ENCODE measurements at places on chromosomes 16 and 17.

DNA sequence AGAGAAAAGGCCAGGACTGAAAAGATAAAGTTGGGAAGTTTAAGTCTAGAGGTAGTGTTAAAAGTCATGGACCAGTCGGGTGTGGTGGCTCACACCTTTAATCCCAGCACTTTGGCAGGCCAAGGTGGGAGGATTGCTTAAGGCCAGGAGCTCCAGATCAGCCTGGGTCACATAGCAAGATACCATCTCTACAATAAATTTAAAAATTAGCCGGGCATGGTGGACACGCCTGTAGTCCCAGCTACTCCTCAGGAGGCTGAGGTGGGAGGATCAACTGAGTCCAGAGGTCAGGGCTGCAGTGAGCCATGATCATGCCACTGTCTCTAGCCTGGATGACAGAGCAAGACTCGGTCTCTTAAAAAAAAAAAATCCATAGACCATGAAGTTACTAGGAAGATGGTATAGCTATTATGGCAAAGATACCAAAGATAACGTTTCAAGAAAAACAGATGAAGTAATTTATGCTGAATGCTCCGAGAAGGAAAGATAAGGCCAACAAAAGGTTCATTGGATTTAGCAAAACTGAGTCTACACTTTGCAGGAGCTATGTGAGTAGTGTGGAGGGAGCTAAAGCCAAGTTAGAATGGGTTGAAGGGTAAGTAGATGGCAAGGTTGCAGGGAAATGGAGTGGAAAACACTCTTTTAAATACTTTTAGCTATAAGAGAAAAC lies 11.7 kb downstream of the TRIM37 start:
- no peak for DNase-seq

DNA sequence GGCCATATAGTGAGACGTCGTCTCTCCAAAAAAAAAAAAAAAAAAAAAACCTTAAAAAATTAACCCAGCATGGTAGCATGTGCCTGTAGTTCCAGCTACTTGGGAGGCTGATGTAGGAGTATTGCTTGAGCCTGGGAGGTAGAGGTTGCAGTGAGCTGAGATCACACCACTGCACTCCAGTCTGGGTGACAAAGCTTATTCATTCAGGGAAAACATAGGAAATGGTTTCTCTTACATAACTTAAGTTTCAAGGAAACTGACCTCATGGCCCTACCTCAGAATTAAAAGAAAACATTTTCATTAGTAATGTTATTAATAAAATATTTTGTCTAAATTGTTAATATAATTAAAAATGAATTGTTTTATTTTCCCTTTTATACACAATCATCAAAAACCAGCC lies 31.4 kb downstream of the COG1 start:
- no peak for DNase-seq

DNA sequence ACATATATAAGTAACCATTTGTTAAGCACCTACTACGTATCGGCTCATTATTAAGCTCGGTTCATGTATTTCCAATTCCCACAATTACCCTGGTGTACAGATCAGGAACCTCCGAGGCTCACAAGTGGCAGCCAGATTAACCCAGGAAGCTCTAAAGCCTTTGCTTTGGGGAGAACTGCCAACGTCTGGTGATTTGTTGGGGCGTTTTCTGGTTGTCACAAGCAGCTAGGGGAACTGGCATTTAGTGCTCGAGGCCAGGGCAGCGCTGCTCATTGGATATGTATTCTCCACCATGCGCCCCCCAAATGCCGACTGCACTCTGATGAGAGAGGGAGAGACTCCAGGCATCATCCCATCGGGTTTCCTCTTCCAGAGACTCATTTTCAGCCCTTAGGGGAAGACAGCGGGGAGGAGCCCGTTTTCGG lies 541 bp downstream of the ZNF18 start:
- DNase-seq = no peak

GRCh38 chr16:12390644-12391043 lies 413.0 kb downstream of the CPPED1 start:
- DNase-seq = no peak

DNA sequence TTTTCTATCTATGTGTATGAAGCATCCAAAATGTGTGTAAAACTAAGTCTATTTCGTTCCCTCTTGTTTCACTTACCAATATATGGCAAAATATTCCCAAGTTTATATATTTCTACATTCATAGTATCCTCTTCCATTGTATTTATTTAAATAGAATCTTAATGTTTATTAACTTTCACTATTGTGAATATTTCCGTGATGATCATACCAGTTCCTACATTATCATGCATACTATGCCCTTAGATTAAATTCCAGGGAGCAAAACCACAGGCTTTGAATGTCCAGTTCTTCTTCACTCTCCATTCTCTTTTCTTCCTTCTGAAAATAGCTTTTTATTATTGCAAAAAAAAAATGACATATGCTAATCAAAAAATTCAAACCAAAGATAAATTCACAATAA lies 4.0 kb downstream of the MAP2K6 start:
- DNase-seq = no peak

DNA sequence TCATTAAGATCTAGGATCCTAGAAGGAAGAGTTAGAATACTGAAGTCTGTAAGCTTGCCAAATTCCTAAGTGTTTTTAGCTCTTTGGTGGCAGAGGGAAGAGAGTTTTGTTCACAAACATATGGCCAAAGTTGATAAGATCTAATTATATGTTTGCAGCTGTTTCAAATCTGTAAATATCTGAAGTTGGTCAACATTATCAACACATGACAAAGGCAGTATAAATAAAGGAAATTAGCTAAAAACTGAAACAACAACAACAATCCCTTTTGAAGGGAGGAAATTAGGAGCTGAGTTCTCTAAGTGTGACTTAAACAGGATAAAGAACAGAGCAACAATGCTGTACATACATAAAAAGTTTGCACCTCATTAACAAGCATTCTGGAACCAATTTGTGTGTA lies 208.7 kb downstream of the KCNJ2 start:
- DNase-seq = no peak

DNA sequence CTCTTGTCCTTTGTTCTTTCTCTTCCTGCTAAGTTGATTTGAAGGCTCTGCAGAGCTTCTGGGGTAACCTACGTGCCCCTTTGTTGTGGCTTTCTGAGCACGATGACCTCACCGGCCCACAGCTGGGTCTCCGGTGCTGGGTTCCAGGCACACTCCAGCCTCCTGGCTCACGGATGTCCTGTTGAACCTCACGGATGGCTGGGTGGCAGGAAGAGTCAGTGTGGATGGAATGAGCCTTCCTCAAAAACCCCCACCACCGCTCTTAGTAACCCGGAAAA lies 116.0 kb downstream of the SOCS1 start:
- peak; percentile 22 for DNase-seq

DNA sequence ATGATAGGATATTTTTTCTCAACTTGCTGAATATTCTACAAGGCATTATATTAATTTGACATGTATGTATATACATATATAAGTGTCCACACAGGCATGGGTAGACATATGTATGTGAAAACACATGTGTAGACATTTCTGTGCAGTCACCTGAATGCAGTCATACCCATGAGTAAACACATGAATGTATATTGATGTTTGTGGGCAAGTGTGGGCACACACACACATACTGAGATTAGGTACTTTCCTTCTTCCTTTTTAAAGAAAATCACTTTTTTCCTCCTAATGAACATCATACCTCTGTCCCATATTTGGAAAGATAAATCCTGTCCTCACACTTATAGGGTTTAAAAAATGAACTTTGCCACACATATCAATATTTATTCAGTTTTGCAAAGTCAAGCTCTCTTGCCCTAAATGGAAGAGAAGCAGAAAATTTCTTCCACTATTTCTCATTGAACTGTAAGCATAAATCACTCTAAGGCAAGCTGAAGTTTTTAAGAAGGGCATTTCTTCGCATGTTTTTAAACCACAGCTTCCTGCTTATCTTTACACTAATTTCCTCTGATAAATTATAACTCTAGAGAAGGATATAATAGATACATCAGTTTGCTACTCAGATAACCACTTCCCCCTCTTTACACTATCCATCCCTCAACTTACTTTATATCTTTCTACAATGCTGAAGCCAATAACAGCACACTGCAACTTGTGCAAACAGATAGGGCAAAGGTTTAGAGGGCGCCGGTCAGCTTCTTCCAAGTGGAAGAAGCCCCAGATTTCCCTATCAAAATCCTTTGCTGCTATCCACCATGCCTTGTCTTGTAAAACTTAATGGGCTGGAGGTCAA lies 49.6 kb upstream of the LRRC37A3 start:
- no peak for DNase-seq

GRCh38 chr16:12951392-12951791 lies 50.0 kb downstream of the SHISA9 start:
- DNase-seq = no peak

GRCh38 chr16:64865069-64865696 lies 256.7 kb downstream of the CDH11 start:
- DNase-seq = no peak

- DNase-seq = no peak
Observed at GRCh38 chr16:55503726-55504550, 4.9 kb upstream of the LPCAT2 start.

- no peak for DNase-seq
Observed at GRCh38 chr16:5922686-5923085, 825.1 kb upstream of the EEF2KMT start.

GRCh38 chr17:58576679-58577367 lies 62.4 kb upstream of the MTMR4 start:
- no peak for DNase-seq

DNA sequence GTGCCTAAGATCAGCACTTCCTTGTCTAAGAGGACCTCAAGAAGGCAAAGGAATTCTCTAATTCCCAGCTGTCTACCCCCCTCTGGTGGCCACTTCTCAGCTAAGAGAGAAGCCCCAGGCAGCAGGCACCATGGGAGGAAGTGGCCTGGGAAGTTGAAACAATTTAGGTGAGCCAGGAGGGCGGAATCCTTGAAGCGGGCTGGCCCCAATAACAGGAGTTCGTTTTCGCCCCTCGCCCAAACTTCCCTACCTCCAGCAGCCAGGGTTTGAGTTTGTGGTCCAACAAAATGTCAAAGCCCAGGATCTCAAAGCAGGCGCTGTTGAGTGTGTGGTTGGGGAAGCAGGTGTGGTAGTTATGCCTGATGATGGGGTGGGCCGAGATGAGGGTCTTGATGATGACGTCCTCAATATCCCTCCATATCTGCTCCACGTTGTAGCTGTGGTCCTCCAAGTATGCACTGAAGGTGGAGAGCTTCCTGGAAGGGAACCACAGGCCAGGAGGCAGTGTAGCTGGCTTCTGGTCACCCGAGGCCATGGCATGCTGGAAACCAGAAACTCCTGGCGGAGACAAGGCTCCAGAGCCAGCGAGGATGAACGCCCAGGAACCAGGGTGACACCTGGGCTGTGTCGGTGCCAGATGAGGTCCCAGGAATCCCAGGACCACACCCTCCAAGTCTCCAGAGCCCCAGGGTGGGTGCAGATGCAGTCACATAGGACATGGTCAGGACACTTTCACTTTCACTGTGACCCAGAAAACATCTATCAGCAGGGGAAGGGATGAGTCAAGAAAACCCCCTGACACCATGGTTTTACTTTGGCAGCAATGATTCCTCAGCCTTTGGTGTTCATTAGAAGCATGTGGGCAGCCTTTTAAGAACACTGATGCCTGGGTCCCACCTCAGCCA lies 25.6 kb downstream of the TTLL6 start:
- no peak for DNase-seq

DNA sequence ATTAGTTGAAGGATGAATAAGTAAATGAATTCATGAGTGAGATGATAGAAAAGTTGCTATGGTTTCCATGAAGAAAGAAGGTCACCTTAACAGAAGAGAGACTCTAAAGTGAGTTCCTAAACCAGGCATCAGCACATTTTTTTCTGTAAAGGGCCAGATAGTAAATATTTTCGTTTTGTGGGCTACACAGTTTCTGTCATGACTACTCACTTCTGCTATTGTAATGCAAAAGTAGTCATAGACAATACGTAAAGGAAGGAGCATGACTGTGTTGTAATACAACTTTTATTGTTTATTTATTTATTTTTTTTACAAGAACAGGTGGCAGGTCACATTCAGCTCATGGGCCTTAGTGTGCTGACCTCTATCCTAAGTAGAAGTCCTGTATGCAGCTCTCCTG lies 426.1 kb upstream of the DYNLRB2 start:
- no peak for DNase-seq

GRCh38 chr17:29111816-29112499 lies 68.2 kb downstream of the MYO18A start:
- peak; percentile 86 for DNase-seq

- no peak for DNase-seq
Observed at GRCh38 chr16:86992587-86992986, 324.6 kb downstream of the C16orf95 start.

GRCh38 chr17:7383742-7384488 lies 3.0 kb downstream of the TNK1 start:
- peak; percentile 79 for DNase-seq

- DNase-seq = no peak
Observed at GRCh38 chr17:75295201-75296158, 6.2 kb upstream of the SLC25A19 start.

- DNase-seq = no peak
Observed at GRCh38 chr17:69551212-69552010, 136.9 kb downstream of the MAP2K6 start.

Measured in activated naive CD4-positive, alpha-beta T cell treated with anti-CD3 and anti-CD28 coated beads, Interleukin-2, amount 50 U/mL, for 72 hours (primary cell).